Upper lobe of right lung (tissue), 1 donor: ENCODE measurements at places on chromosomes 2 and 18.

GRCh38 chr18:46182633-46183358, 78.6 kb downstream of the HAUS1 start:
- no peaks in the 10 kb centered on the region for H3K27me3 ChIP-seq
- H3K4me3 ChIP-seq = no peak overlapping the region
- H3K36me3 ChIP-seq = no peaks in the 10 kb centered on the region
- peaks cover 20% of the 10 kb centered on the region for H3K4me1 ChIP-seq
- no peak for DNase-seq

GRCh38 chr2:152587187-152587947, 129.9 kb downstream of the PRPF40A start:
- H3K36me3 ChIP-seq = peaks cover 5% of the 10 kb centered on the region
- H3K4me1 ChIP-seq = no peaks in the 10 kb centered on the region
- DNase-seq = no peak
- no peaks in the 10 kb centered on the region for H3K27me3 ChIP-seq

- H3K36me3 ChIP-seq = no peaks in the 10 kb centered on the region
- no peak overlapping the region for H3K27ac ChIP-seq
- no peaks in the 10 kb centered on the region for H3K27me3 ChIP-seq
- DNase-seq = no peak
- H3K4me1 ChIP-seq = no peaks in the 10 kb centered on the region
Observed at GRCh38 chr18:4276953-4277585, 178.0 kb downstream of the DLGAP1 start.

GRCh38 chr18:361941-362310, 94.1 kb upstream of the THOC1 start:
- H3K36me3 ChIP-seq = no peaks in the 10 kb centered on the region
- no peak for DNase-seq
- no peak overlapping the region for H3K4me3 ChIP-seq
- H3K4me1 ChIP-seq = peaks cover 22% of the 10 kb centered on the region
- H3K27ac ChIP-seq = no peak overlapping the region

GRCh38 chr2:38975042-38975441, 85.4 kb downstream of the ARHGEF33 start:
- no peaks in the 10 kb centered on the region for H3K27me3 ChIP-seq
- no peak overlapping the region for H3K4me3 ChIP-seq
- H3K36me3 ChIP-seq = no peaks in the 10 kb centered on the region
- no peak for DNase-seq
- H3K27ac ChIP-seq = no peak overlapping the region

DNA sequence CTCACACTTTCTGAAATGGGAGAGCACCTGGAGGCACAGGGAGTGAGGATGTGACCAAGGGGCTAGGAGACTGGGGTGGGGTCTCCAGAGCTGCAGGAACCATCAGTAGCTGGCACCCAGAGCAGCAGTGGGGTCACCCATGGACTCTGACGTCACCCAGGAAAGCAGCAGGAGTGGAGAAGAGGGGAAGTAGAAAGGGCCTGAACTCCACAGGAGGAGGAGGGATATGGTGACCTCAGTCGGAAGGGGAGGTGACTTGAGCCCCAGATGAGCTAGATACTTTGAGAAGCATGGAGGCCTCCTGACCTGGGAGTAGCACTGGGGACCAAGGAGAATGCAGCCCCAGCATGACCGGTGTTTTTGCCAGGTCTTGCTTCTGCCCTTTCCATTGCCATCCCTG, 8.8 kb downstream of the NMUR1 start:
- no peaks in the 10 kb centered on the region for H3K36me3 ChIP-seq
- H3K27me3 ChIP-seq = no peaks in the 10 kb centered on the region
- H3K27ac ChIP-seq = no peak overlapping the region
- peaks cover 17% of the 10 kb centered on the region for H3K4me1 ChIP-seq
- DNase-seq = no peak
- no peak overlapping the region for H3K4me3 ChIP-seq

GRCh38 chr2:45987856-45988255, 309.4 kb upstream of the EPAS1 start:
- no peaks in the 10 kb centered on the region for H3K36me3 ChIP-seq
- H3K27me3 ChIP-seq = no peaks in the 10 kb centered on the region
- H3K4me3 ChIP-seq = no peak overlapping the region
- peaks cover 18% of the 10 kb centered on the region for H3K4me1 ChIP-seq

GRCh38 chr2:202400941-202401340, 24.8 kb downstream of the BMPR2 start:
- no peaks in the 10 kb centered on the region for H3K36me3 ChIP-seq
- H3K4me1 ChIP-seq = peaks cover 12% of the 10 kb centered on the region
- no peak for DNase-seq
- H3K27ac ChIP-seq = no peak overlapping the region
- H3K4me3 ChIP-seq = no peak overlapping the region

GRCh38 chr18:59690186-59690982, 6.8 kb downstream of the CCBE1 start:
- no peak overlapping the region for H3K27ac ChIP-seq
- H3K4me3 ChIP-seq = no peak overlapping the region
- peaks cover 5% of the 10 kb centered on the region for H3K4me1 ChIP-seq
- no peaks in the 10 kb centered on the region for H3K36me3 ChIP-seq

DNA sequence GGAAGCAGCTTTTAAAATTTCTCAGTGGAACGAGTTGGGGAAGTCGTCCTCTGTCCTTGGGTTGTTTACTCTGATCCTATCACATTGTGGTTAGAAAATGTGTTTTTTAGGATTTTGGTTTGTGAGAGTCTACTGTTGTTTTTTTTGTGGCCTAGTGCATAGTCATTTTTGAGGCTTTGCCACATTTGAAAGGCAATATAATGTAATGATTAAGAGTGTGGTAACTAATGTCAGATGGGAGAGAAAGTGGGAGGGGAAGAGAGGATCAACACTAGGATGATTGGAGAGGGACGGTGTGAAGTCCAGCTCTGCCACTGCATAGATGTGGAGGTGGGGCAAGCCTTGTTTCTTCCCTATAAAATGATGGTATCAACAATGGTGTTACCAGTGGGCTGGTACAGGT, 8.5 kb downstream of the SP140L start:
- H3K36me3 ChIP-seq = peaks cover 22% of the 10 kb centered on the region
- H3K27me3 ChIP-seq = no peaks in the 10 kb centered on the region
- no peak for DNase-seq
- no peak overlapping the region for H3K27ac ChIP-seq
- H3K4me1 ChIP-seq = peaks cover 11% of the 10 kb centered on the region

GRCh38 chr2:158685646-158686045, 109.5 kb upstream of the DAPL1 start:
- peaks cover 2% of the 10 kb centered on the region for H3K36me3 ChIP-seq
- DNase-seq = no peak
- H3K4me3 ChIP-seq = no peak overlapping the region
- H3K27ac ChIP-seq = no peak overlapping the region
- no peaks in the 10 kb centered on the region for H3K27me3 ChIP-seq
- no peaks in the 10 kb centered on the region for H3K4me1 ChIP-seq

- peaks cover 9% of the 10 kb centered on the region for H3K4me1 ChIP-seq
- H3K27me3 ChIP-seq = no peaks in the 10 kb centered on the region
- no peak overlapping the region for H3K27ac ChIP-seq
- H3K36me3 ChIP-seq = no peaks in the 10 kb centered on the region
- H3K4me3 ChIP-seq = no peak overlapping the region
Observed at GRCh38 chr18:74942319-74942910, 266.5 kb downstream of the PTGR3 start.

DNA sequence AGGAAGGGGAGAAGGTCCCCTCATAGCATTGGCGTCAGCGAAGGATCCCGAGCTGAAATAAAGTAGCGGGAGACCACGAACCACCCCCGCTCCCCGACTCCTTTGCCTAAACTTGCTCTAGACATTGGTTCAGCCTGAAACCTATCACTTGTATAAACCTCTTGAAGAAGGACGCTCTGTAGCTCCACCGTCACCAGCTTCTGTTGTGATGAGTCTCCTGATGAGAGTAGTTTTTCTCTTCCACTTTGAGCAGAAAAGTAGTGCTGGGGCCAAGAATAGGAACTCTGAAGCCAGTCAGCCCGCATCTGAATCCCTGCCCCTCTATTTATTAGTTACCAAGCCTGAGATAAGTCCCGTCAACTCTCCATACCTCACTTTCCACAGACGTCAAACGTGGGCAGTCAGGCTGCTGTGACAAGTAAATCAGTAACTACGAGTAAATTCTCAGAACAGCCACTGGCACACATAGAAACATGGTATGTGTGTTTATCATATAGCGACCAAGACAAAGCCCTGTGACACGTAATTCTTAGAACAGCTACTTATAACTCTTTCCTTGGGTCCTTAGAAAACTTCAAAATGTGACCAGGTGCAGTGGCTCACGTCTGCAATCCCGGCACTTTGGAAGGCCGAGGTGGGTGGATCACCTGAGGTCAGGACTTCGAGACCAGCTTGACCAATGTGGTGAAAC, 61.7 kb downstream of the CD226 start:
- no peaks in the 10 kb centered on the region for H3K36me3 ChIP-seq
- H3K27me3 ChIP-seq = no peaks in the 10 kb centered on the region
- no peak overlapping the region for H3K4me3 ChIP-seq
- no peak for DNase-seq

DNA sequence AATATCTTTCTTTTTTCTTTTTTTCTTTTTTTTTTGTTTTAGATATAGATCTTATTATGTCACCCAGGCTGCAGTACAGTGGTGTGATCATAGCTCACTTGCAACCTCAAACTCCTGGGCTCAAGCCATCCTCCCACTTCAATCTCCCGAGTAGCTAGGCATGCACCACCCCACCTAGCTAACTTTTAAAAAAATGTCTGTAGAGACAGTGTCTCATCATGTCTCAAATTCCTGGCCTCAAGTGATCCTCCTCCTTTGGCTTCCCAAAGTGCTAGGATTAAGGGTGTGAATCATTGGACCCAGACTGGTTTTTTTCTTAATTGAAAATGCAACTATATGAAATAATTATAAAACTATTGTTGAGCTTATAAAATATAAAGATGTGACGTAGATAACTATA, 9.8 kb upstream of the ZCCHC2 start:
- DNase-seq = no peak
- no peaks in the 10 kb centered on the region for H3K36me3 ChIP-seq
- H3K4me1 ChIP-seq = no peaks in the 10 kb centered on the region
- H3K27me3 ChIP-seq = no peaks in the 10 kb centered on the region
- no peak overlapping the region for H3K27ac ChIP-seq
- H3K4me3 ChIP-seq = no peak overlapping the region

- no peak overlapping the region for H3K4me3 ChIP-seq
- H3K36me3 ChIP-seq = peaks cover 49% of the 10 kb centered on the region
- H3K27ac ChIP-seq = no peak overlapping the region
- no peaks in the 10 kb centered on the region for H3K27me3 ChIP-seq
Observed at GRCh38 chr2:36871068-36871707, 95.1 kb downstream of the STRN start.

DNA sequence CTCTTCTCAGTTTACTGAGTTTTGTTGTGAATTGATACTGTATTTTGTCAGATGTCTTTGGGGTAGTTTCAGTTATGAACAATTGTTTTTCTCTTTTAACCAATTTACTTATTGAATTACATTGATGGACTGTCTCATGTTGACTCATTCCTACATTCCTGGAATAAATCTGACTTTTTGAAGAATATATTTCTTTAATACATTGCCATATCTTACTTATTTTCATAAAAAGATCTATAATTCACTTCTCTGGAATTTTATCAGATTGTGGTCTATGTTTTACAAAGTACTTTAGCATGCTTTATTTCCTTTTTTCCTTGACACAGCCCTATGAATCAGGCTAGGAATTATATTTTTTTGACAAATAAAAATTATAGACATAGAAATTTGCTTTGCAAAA, 268.3 kb downstream of the PLCL1 start:
- no peak overlapping the region for H3K4me3 ChIP-seq
- H3K36me3 ChIP-seq = no peaks in the 10 kb centered on the region
- no peaks in the 10 kb centered on the region for H3K27me3 ChIP-seq
- no peak for DNase-seq

DNA sequence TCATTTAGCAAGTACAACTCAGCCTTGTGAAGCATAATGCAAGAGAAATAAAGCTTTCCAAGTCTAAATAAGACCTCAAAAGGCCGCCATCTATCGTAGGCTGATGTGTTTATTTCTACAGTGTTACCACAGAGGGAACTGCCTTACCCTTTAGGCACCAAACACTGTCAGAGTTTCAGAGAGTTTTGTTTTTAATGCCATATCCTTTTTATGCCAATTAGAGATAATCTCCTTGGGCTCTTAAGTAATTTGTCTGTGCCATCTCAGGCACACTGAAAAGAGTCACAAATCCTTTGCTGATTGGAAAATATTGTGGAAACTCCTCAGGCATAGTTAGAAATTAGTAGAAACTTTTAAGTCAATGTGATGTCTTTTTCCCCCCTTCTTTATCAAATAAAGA, 797.1 kb downstream of the SLC4A3 start:
- DNase-seq = no peak
- H3K27me3 ChIP-seq = no peaks in the 10 kb centered on the region
- no peak overlapping the region for H3K4me3 ChIP-seq

- H3K36me3 ChIP-seq = no peaks in the 10 kb centered on the region
- no peak for DNase-seq
- no peak overlapping the region for H3K27ac ChIP-seq
- H3K27me3 ChIP-seq = no peaks in the 10 kb centered on the region
- H3K4me3 ChIP-seq = no peak overlapping the region
Observed at GRCh38 chr2:120945091-120945490, 209.4 kb downstream of the GLI2 start.

DNA sequence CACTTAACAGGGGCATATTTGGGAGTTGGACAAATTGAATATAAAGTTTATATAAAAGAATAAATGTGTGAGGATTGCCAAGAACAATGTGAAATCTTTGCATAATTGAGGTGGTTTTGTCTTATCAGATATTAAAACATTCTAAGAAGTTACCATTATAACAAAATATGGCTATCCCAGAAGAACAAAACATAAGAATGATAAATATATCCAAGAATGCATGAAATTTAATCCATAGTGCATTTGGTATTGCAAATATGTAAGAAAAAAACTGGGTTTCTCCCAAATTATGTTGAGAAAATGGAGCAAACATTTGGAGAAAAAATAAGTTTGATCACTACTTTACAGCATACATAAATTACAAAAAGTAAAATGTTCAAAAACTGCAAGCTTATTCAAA, 562.4 kb downstream of the RNF144A start:
- H3K4me1 ChIP-seq = no peaks in the 10 kb centered on the region
- H3K27me3 ChIP-seq = no peaks in the 10 kb centered on the region
- no peak overlapping the region for H3K4me3 ChIP-seq
- H3K27ac ChIP-seq = no peak overlapping the region
- no peak for DNase-seq
- no peaks in the 10 kb centered on the region for H3K36me3 ChIP-seq

DNA sequence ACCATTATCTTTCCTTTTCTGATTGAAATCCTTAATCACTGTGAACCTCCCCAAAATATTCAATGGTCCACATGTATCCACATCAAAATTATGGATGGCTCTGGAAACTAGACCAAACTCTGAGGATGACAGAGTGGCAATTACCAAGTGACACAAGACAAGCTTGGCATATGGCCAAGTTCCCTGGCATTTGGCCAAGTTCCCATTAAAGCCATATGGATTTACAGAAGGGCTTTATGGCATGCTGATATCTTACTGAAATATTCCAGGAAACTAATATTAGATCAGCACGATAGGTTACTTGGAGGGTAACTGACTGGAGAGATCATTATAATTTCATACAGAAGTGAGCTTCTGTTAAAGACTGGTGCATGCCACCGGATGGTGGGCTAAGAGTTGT, 21.9 kb upstream of the CERS6 start:
- H3K27me3 ChIP-seq = no peaks in the 10 kb centered on the region
- no peak overlapping the region for H3K27ac ChIP-seq
- H3K4me3 ChIP-seq = no peak overlapping the region
- DNase-seq = no peak
